Large intestine (tissue), 12 donors: ENCODE measurements at places on chromosomes 3 and 15. TPM values are rescaled to one million over a fixed set of nuclear protein-coding genes. Genes with fewer than 3 reads are reported as not detected.

The NRROS gene
- 2.1 TPM for polyA plus RNA-seq

The MYZAP gene
- 17.5 TPM for polyA plus RNA-seq

The GPR149 gene
- not detected for polyA plus RNA-seq

DNA sequence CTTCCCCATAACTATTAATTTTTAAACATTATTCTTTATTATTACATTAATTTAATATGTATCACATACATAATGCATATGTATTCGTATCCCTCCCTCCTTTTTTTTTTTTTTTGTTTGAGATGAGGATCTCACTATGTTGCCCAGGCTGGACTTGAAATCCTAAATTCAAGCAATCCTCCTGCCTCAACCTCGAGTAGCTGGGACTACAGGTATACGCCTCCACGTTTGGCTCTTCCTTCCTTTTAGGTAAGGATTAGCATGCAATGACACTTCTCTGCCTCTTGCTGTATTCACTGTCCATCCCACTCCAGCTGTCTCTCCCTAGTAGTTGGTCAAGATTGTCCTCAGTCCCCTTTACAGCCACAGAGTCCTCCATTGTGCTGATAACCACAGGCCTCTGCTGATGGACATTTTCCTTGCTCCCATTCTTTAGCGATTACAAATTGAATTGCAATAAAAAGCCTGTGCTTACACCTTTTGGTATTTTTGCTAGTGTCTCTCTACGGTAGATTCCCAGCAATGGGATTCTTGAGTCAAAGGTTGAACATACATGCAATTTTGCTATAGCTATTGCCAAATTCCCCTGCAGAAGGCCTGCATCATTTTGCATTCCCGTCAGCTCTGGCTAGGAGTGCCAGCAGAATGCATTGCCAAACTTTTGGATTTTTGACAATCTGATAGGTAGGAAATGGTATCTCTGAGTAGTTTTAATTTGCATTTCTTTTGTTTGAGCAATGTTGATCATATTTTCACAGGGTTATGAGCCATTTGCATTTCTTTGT, 156.6 kb downstream of the SMAD6 start:
- no peaks in the 10 kb centered on the region for H3K36me3 ChIP-seq
- DNase-seq: no peak
- H3K27ac ChIP-seq: no peak overlapping the region
- H3K27me3 ChIP-seq: no peaks in the 10 kb centered on the region
- no peaks in the 10 kb centered on the region for H3K4me1 ChIP-seq

DNA sequence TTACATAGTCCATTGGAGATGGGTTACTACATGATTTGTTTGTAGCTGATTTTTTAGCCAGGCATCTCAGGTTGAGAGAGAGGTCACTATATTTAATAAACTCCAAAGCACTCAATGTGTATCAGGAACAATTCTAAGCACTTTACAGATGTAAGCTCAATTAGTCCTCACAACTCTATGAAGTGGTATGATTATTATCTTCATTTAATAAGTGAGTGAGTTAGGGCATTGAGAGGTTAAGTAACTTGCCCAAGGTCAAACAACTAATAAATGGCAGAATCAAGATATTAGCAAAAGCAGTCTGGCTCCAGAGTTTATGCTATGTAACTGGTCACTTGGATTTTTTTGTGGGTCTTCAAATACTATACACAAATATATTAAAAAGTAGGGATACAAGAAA, 56.3 kb upstream of the ABI3BP start:
- H3K27ac ChIP-seq: no peak overlapping the region
- no peaks in the 10 kb centered on the region for H3K27me3 ChIP-seq
- no peaks in the 10 kb centered on the region for H3K4me1 ChIP-seq
- no peak for DNase-seq
- H3K4me3 ChIP-seq: no peak overlapping the region

- peaks cover 4% of the 10 kb centered on the region for H3K27me3 ChIP-seq
- no peaks in the 10 kb centered on the region for H3K36me3 ChIP-seq
- H3K4me3 ChIP-seq: no peak overlapping the region
Measured at GRCh38 chr3:126483321-126483761, 7.7 kb upstream of the ZXDC start.
